ENCODE measurements at places on chromosomes 1 and 21.

- no peak for DNase-seq
Observed at GRCh38 chr1:118485757-118486156, 300.7 kb upstream of the SPAG17 start.

DNA sequence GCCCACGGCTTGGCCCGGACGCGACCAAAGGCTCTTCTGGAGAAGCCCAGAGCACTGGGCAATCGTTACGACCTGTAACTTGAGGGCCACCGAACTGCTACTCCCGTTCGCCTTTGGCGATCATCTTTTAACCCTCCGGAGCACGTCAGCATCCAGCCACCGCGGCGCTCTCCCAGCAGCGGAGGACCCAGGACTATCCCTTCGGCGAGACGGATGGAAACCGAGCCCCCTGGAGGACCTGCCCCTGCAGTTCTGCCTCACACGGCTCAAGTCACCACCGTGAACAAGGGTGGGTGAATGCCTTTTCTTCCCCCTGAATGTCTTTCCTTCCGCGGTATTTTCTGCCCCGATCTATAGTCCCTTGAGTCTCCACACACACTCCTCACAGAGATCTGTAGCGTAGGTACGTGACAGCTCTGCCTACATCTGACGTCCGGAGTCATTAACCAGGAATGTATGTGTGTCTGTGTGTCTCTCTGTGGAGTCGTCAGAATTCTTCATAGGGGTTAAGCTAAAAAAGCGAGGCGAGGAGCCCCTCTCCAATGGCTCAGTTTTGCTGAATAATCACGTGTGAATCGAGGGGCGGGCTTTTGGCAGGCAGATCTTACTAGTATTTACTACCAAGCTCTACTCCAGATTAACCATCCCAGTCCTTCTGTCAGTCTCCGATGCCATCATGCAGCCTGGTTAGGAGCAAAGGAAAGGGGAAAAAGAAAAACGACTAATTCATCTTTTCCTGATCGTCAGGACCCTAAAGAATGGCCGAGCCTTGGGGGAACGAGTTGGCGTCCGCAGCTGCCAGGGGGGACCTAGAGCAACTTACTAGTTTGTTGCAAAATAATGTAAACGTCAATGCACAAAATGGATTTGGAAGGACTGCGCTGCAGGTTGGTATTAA is at the start of gene CDKN2C:
CDKN2C (plus strand) TSS at position 635 of the 898 bp plus-strand sequence; CDS start at position 759, 124 bp downstream.
- DNase-seq: peak; percentile 26

- DNase-seq: no peak
Observed at GRCh38 chr1:48644905-48645605, 131.6 kb downstream of the BEND5 start.

DNA sequence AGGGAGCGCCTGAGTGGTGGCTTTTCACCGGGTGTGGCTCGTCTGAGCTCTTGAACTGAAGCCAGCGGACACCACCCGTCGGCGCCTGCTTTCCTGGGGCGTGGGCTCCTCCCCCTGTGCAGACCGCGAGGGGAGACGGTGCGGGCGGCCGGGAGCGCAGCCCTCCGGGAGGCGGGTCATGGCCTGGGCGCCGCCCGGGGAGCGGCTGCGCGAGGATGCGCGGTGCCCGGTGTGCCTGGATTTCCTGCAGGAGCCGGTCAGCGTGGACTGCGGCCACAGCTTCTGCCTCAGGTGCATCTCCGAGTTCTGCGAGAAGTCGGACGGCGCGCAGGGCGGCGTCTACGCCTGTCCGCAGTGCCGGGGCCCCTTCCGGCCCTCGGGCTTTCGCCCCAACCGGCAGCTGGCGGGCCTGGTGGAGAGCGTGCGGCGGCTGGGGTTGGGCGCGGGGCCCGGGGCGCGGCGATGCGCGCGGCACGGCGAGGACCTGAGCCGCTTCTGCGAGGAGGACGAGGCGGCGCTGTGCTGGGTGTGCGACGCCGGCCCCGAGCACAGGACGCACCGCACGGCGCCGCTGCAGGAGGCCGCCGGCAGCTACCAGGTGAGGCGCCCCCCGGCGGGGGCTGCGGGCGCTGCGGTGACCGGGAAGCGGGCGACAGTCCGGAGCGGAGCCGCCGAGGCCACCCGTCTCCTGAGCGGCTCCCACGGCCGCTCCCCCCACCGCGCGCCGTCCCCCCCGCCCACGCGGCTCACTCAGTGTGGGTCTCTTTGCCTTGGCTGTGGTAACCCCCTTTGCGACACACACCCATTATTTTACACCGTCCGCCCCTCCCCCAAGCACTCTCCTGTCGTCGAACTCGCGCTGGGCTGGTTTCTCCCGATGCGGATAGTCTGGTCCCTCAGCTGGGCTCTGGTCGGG is at the start of gene TRIM58:
TRIM58 (plus strand) TSS at position 119 of the 916 bp plus-strand sequence; CDS start at position 179, 60 bp downstream.
- no peak for DNase-seq

DNA sequence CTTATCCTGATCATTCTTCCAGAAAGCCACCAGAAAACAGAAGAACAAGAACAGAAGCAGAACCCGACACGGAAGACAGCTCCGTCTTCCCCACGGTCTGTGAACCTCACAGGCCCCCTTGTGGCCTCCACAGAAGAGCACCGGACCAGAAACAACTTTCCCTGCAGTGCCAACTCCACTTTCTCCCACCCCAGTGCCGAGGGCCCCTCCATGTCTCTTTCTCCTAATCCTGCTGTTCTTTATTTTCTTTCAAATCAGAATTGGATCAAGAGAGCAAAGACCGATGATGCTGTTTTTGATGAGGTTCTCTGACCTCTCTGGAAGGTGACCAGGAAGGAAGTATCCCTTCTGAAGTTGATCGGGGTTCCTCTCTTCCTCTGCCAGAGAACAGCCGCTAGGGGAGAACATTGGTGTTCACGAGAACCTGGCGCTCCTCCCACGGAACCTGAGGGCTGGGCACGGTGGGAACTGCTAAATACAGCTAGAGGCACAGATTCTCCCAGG is 58.9 kb upstream of the CTTNBP2NL start:
- DNase-seq: no peak
